Colonic mucosa (tissue), 4 donors: ENCODE measurements at places on chromosomes 1 and 21.

DNA sequence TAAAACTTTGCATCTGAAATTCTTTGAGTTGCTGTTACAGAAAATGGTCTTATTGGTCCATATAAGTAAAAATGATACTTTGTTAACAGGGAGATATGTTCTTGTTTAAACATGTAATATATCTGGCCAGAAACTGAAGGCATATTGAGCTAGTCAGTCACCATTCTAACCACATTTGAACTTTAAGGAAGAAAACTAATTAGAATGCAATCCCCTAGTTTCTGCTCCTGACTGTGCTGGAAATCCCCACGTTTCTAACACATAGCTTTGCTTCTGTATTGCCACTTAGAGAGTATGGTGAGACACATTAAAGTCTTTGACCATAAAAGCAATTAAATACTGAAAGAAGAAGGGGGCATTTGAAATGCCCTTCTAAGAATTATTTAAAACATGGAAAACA lies 32.1 kb upstream of the HIVEP3 start:
- DNase-seq: no peak

DNA sequence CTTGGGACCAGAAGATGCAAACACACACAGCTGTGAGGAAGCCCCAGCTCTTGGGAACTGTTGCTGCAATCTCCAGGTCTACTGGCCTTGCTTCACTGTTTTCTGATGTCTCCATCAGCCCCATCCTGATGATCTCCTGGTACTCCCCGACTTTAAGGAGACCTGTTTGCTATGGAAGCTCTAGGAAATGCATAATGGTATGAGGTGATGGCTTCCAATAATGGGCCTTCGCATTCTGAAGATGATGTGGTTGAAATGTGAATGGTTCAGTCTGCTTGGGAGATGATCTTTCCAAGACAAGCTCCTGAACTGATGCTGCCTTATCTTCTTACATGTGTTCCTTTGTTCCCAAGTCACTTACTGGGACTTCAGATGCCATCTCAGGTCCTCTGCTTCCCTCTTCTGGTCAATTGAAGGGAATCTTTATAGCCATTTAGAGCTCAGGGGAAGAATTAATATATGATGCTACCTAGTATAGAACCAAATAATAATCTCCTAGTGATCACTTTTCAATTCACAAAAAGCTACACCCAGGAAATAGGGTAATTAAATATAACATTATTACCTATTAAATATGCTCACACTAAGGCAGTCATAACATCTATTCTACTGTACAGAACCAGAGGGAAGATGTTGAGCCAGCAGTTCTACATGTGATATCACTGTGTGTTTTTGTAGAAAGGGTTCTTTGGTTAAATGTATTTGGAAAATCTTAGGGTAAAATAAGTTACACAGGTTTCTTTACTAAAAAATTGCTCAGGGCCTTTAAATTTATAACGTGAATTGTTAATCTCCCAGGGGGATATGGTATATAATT lies 73.9 kb upstream of the VTCN1 start:
- DNase-seq: peak; percentile 19

DNA sequence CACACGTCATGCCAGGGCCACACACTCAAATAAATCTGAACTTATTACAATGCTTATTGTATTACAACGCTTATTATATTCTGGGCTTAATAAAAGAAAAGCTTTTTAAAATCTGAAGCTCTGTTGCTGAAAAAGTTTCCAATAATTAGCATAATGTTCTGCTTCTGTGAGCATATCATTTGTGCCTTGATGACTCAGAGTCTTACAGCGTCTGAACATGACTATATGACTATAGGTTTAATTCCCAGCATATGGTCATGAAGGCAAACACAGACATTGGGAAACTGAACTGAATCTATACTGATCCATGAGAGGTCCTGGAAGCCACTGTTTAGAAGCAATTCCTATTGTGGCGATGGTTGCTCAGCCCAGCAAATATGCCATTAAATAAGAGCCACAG lies 66.3 kb downstream of the SIM2 start:
- DNase-seq: no peak

GRCh38 chr1:10389271-10389973 lies 9.4 kb upstream of the PGD start:
- no peak for DNase-seq

- no peak for DNase-seq
These were observed 12.6 kb downstream of the METTL13 start for GRCh38 chr1:171794085-171794484.

DNA sequence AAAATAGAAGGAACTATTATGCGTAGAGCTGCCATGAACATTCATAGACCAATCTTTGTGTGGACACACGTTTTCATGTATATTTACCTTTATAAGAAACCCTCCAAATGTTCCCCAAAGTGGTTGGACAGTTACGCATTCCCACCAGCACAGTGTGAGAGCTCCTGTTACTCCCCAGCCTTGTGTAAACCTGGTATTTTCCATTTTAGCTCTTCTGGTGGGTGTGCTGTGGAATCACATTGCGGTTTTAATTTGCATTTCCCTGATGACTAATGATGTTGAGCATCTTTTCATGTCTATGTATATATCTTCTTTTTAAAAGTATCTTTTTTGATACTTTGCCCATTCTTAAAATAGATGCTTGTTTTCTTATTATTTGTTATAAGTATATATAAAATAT lies 3.2 kb upstream of the UBASH3A start:
- no peak for DNase-seq

GRCh38 chr1:199173356-199173755 lies 534.5 kb downstream of the PTPRC start:
- no peak for DNase-seq

DNA sequence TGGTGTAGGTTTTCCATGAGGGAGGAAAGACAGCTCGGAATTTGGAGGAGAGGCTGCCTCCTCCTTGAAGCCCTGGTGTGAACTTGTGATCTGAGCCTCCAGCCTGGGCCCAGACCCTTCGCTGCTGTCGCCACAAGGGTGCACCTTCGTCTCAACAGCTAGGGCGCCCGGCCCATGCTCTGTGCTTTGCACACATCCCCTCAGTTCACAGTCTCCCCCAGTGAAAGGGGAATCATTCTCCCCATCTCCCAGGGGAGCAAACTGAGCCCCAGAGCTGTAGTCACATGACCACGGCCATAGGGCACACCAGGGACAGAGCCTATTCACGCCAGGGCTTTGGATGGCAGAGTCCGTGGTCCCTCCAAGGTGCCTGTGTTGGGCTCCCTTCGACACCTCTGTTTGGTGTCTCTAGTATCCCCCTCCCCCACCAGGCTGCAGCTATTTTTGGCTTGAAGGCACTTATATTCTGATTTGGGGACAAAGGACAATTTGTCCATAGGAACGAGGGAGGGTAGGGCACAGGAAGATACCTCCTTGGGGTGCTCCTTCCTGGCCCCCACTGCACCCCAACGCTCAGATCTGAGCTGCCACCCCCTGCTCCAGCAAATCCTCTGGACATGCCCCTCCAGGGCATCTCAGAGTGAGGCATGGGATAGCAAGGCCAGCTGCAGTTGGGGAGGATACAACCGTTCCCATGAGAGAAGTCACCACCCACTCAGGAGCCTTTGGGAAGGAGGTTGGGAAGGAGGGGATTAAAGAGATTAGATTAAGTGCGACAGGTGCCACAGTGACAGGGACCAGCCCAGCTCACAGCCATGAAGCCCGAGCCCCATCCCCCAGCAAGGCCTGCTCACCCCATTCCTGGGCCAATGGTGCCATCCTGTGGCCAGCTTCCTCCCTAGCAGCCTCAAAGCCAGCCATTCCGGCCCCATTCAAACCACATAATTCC lies 15.7 kb downstream of the MATN1 start:
- peak; percentile 76 for DNase-seq

DNA sequence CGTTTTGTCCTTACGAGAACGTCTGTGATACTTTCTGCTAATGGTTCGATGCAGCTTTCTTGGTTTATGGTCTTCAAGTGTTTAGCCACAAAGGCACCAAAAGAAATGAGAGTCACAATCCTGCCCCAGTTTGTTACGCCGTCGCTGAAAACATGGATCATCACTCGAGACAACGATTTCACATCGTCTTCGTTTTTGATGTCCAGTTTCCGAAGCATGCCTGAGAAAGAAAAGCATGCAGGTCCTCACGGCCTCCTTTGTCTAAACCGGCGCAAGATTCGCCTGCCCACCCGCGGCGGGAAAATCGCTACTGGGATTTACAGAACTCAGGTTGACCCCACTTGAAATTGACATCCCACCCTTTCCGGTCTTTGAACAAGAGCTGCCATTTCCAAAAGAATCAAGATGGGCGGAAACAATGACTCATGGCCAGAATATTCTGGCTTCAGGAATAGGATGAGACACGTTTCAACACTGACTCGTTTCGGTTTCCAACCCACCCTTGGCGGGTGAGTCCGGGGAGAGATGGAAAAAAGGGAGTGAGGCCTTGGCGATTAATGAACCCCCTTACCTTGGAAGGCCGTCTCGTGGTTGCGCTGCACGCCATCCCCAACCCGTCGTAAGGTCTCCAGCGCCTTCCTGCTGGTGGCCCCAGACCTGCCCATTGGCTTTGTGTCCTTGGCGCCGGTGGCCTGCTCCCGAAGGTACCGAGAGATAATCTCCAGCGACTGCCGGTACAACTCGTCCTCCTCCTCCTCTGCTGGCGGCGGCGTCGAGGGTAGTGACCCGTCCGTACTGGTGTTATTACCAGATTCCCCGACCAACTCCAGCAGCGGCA lies 919 bp downstream of the MCL1 start:
- peak; percentile 72 for DNase-seq

DNA sequence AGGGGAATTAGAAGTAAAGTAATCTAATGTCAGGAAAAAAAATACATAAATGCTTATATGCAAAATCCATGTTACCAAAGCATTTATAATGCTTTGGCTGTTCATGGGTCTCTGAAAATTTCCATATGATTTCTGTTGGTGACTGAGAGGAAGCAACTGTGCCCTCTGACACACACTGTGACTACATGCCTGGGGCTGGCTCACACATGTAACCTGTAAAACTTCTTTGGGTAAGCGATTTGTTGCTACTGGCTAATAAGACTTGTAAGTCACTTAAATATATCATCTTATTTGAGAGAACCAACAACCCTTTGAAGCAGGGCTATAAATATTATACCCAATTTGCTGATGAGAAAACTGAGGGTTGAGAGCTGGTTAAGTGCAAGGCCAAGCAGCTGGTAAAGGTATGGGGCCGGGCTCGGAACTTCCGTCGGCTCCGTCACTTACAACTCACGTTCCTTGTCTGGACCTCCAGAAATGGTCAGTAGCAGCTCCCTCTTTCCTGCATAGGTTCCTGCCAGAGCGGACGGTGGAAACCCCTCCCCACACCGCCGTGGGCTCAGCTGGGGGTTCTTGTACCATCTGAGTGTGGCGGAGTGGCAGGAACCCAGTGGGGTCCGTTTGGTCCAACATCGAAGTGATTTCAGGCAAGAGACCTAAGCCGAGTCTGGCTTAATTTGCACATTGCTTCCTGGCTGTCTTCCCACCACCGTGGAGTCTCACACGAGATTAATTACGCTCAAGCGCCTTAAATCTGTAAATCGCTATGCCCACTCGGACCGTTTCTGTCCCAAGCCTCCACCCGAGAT lies 714 bp downstream of the DFFA start:
- DNase-seq: no peak

GRCh38 chr1:231186356-231187115 lies 24.7 kb downstream of the TRIM67 start:
- no peak for DNase-seq

DNA sequence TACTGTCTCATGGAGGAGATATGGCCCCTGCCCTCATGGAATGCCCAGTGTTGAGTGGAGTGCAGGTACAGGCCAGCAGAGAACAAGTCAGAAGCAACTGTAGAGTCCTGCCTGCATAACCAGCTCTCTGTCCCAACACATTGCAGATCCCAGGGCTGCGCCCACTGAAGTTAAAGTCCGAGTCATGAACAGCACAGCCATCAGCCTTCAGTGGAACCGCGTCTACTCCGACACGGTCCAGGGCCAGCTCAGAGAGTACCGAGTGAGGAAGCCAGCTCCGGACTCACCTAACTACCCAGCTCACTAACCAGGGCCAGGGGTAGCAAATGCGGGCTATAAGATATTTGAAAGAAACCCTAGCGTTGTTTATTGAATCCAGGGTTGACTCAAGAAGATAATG lies 59.1 kb upstream of the CNTN2 start:
- DNase-seq: no peak

DNA sequence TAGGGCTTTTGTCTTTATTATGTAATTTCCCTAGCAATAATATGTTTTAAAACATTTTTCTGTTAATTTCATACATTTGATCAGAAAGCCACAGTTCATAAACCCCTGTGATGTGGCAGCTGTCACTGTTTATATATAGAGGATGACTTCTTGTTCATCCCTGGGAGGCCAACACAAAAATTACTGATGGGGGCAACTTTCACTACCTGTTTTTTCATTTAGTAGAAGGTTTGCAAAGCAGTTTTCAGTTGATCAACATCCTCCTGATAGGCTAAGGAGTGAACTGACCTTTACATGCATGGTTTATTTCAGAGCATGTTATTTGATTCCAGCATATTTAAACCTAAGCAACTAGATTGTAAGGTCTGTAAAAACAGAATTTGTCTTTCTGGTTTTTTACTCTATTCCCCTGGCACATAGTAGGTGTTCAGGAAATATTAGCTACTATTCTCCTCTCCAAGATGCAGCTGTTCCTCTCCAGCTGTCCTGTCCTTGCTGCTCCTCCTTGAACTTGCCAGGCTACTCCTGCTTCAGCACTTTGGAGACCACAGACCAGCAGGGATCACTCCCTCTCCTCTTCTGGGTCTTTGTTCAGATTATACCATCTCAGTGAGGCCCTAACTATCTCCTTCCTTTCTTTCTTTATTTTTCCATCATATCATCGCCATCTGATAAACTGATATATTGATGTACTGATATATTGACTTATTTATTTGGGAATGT lies 54.7 kb downstream of the ROR1 start:
- DNase-seq: no peak

- no peak for DNase-seq
These were observed 28.4 kb downstream of the TOMM20 start for GRCh38 chr1:235100194-235100772.

DNA sequence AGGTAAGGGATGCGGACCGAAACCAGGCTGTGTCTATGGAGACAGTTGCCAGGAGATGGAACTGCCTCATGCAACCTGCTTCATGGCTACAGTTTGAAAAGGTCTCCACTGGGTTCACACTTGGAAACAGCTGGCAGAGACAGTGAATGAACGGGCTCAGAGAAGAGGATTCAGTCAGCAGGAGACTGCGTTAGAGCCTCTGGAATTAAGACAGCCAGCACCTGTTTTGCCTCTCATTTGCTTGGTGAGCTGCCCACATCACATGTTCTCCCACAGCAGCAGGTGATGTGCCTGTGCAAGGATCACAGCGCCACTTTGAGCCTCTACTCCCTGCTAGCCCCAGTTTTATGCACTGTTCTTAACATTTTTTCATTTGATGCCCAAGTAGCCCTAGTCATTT lies 321.0 kb downstream of the PLPP3 start:
- no peak for DNase-seq
